Articular chondrocyte of knee joint (primary cell): ENCODE measurements at places on chromosomes 3 and 15. TPM values are rescaled to one million over a fixed set of nuclear protein-coding genes. Genes with fewer than 3 reads are reported as not detected.

Gene GOLGA6B
- not detected in 2 replicates for total RNA-seq

Gene DISP2
- 0.11 and 0.13 TPM in 2 replicates for total RNA-seq

Gene GCSAM
- total RNA-seq: not detected in 2 replicates

Gene PLSCR2
- total RNA-seq: 0.54 TPM in 1 of 2 replicates, not detected in the other

Gene CYP1A2
- total RNA-seq: not detected in 2 replicates

Gene CCRL2
- 6.2 and 8.0 TPM in 2 replicates for total RNA-seq

Gene MUC4
- total RNA-seq: not detected in 2 replicates

Gene SI
- total RNA-seq: not detected in 2 replicates

Gene DZIP1L
- 32.0 and 32.9 TPM in 2 replicates for total RNA-seq

Gene PCOLCE2
- total RNA-seq: 102 and 124 TPM in 2 replicates

Gene STRIT1
- not detected in 2 replicates for total RNA-seq

Gene IQCF5
- not detected in 2 replicates for total RNA-seq

Gene TTC21A
- total RNA-seq: 4.4 and 6.8 TPM in 2 replicates

Gene GATM
- 0.39 and 0.76 TPM in 2 replicates for total RNA-seq

Gene IGSF10
- total RNA-seq: 6.9 and 7.2 TPM in 2 replicates

Gene CACNA1D
- total RNA-seq: 0.91 and 2.9 TPM in 2 replicates

Gene LRRC49
- 20.3 and 22.2 TPM in 2 replicates for total RNA-seq

Gene EEF1AKMT4
- total RNA-seq: 2.0 and 2.4 TPM in 2 replicates

Gene ZBBX
- 0.11 TPM in 1 of 2 replicates, not detected in the other for total RNA-seq

Gene SPATA12
- total RNA-seq: under 0.01 TPM in 1 of 2 replicates, not detected in the other

Gene KBTBD13
- total RNA-seq: not detected in 2 replicates

Gene DNASE1L3
- total RNA-seq: 0.13 and 0.43 TPM in 2 replicates

Gene SLTM
- total RNA-seq: 86.0 and 97.2 TPM in 2 replicates

Gene P2RY14
- total RNA-seq: not detected in 2 replicates

Gene FBXO40
- total RNA-seq: not detected in 2 replicates

Gene CCR8
- total RNA-seq: not detected in 2 replicates

Gene IL17RB
- total RNA-seq: 2.1 and 3.6 TPM in 2 replicates

Gene ANKUB1
- not detected in 2 replicates for total RNA-seq
